Heart left ventricle (tissue), 16 donors: ENCODE measurements at places on chromosomes 4 and X. TPM values are rescaled to one million over a fixed set of nuclear protein-coding genes. Genes with fewer than 3 reads are reported as not detected.

- no peaks in the 10 kb centered on the region for H3K27me3 ChIP-seq
- H3K4me3 ChIP-seq: no peak overlapping the region
- H3K36me3 ChIP-seq: no peaks in the 10 kb centered on the region
- H3K27ac ChIP-seq: no peak overlapping the region
- DNase-seq: no peak
These were observed 113.6 kb downstream of the GLUD2 start for GRCh38 chrX:121160987-121161386.

- DNase-seq: no peak
- no peak overlapping the region for H3K4me3 ChIP-seq
- H3K27ac ChIP-seq: peak overlapping the region; percentile 37
- H3K36me3 ChIP-seq: no peaks in the 10 kb centered on the region
- no peaks in the 10 kb centered on the region for H3K4me1 ChIP-seq
- no peaks in the 10 kb centered on the region for H3K27me3 ChIP-seq
These were observed 174.4 kb upstream of the TBC1D9 start for GRCh38 chr4:140930557-140930956.

GRCh38 chr4:44544158-44544557 is 95.5 kb upstream of the KCTD8 start:
- H3K4me1 ChIP-seq: no peaks in the 10 kb centered on the region
- no peaks in the 10 kb centered on the region for H3K27me3 ChIP-seq
- no peaks in the 10 kb centered on the region for H3K36me3 ChIP-seq

DNA sequence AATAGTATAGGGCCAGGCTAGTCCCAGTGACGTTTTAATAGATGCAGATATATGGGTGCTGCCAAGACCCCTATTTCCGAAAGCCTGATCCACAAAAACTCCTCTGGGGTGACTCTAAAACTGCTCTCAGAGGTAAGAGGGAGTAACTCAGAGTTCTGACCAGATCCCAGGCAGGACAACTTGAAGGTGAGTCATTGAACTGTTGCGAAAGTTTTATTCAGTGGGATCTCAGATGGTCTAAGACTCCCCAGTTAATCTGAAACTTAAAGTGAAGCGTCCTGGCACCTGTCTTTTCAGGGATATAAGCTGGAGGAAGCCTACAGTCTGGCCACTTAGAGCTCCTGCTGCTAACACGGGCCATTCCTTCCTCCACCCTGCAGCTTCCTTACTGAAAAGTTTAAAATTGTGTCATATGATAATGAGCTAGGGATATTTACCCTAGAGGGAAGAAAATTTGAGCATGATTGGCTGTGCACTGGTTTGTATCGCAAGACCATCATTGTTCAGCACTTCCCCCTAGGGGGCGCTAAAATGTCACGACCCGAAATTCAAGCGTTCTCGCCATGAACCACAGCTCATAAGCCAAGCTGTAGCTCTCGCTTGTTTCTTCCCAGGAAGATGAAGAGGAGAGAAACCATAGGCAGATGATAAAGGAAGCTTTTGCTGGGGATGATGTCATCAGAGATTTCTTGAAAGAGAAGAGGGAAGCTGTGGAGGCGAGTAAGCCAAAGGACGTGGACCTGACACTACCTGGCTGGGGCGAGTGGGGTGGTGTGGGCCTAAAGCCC is 19.5 kb downstream of the UTP14A start:
- H3K4me1 ChIP-seq: no peaks in the 10 kb centered on the region
- peaks cover 51% of the 10 kb centered on the region for H3K36me3 ChIP-seq
- H3K4me3 ChIP-seq: no peak overlapping the region
- peak; percentile 69 for DNase-seq
- H3K27ac ChIP-seq: no peak overlapping the region
- no peaks in the 10 kb centered on the region for H3K27me3 ChIP-seq

DNA sequence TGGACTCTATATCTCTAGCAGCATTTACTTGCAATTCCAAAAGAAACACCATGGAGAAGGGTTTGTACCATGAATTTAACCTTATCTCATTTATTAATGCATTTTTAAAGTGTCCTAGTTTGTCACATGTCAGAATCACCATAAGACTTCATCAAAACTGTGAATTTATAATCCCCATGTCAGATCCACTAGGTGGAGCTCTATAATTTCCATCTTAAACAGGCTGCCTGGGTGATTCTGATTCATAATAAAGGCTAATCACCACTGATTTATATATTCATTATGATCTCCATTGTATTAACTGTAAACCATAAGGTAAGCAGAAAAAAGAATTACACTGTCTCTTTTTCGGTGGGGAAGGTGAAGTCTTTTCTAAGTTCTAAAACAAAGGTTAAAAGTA is 4.0 kb downstream of the TCEAL2 start:
- no peak for DNase-seq
- H3K4me1 ChIP-seq: no peaks in the 10 kb centered on the region
- H3K36me3 ChIP-seq: no peaks in the 10 kb centered on the region
- no peak overlapping the region for H3K27ac ChIP-seq
- no peak overlapping the region for H3K4me3 ChIP-seq

- H3K27me3 ChIP-seq: no peaks in the 10 kb centered on the region
- no peaks in the 10 kb centered on the region for H3K36me3 ChIP-seq
- no peaks in the 10 kb centered on the region for H3K4me1 ChIP-seq
- H3K27ac ChIP-seq: no peak overlapping the region
- H3K4me3 ChIP-seq: no peak overlapping the region
- no peak for DNase-seq
These were observed 21.3 kb upstream of the CBR4 start for GRCh38 chr4:169031392-169031791.

- H3K4me3 ChIP-seq: no peak overlapping the region
- H3K27ac ChIP-seq: no peak overlapping the region
- DNase-seq: no peak
- no peaks in the 10 kb centered on the region for H3K4me1 ChIP-seq
- H3K27me3 ChIP-seq: no peaks in the 10 kb centered on the region
- H3K36me3 ChIP-seq: no peaks in the 10 kb centered on the region
These were observed 156.4 kb upstream of the GATB start for GRCh38 chr4:151917145-151917734.

DNA sequence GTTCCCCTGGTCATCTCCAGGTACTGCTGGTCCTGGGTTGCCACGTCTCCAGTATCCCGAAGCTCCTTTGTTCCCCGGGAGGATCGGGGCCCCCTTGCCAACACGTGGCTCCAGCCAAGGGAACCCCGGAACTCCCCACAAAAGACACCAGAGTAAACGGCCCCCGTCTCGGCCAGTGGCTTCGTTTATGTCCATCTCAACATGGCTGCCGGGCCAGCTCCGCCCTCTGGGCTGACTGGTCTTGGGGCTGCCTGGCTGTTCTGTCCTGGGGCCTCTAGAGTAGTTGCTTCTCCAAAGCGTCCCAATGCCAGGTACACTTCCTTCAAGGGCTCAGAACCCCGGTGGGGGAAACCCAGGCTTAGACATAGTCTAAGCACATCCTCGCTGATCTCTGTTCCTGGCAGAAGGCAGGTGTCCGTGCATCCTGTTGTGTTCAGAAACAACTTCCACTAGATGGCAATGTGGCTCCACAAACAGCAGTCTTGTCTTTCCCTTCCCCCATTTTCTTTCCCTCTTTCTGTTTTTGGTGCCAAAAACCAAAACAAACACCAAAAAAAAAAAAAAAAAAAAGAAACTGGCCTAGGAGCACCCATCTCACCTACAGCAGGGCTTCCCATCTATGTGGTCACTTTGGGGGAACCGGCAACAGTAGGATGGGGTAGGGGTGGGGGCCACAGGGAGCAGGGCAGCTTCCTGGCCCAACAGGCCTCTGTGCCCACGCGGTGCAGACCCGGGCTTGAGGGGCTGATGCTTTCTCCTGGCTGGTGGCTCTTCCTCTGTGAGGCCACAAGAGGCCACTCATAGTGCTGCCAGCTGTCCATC is 35.3 kb downstream of the NBDY start:
- H3K27me3 ChIP-seq: no peaks in the 10 kb centered on the region
- H3K4me1 ChIP-seq: peaks cover 16% of the 10 kb centered on the region
- H3K36me3 ChIP-seq: no peaks in the 10 kb centered on the region
- H3K4me3 ChIP-seq: no peak overlapping the region
- H3K27ac ChIP-seq: peak overlapping the region; percentile 50

DNA sequence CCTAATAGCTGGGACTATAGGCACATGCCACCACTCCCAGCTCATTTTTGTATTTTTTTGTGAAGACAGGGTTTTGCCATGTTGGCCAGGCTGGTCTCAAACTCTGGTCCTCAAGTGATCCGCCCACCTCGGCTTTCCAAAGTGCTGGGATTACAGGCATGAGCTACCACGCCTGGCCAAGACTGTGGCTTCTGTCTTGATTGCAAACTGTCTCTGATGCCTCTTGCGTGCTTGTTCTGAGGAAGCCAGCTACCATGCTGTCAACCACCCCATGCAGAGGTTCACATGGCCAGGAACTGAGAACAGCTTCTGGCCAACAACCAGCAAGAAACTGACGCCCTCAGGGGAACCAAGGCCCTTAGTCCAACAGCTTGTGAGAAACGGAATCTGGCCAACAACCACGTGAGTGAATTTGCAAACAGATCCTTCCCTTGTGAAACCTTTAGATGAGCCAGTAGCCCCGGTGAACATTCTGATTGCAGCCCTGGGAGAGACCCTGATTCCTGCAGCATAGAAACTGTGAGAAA is 71.2 kb downstream of the SUPT20HL2 start:
- H3K4me1 ChIP-seq: no peaks in the 10 kb centered on the region
- H3K4me3 ChIP-seq: no peak overlapping the region
- H3K27ac ChIP-seq: no peak overlapping the region
- no peaks in the 10 kb centered on the region for H3K36me3 ChIP-seq
- DNase-seq: no peak

GRCh38 chr4:87235020-87235671 is 14.7 kb upstream of the KLHL8 start:
- H3K27ac ChIP-seq: peak overlapping the region; percentile 46
- H3K4me1 ChIP-seq: peaks cover 21% of the 10 kb centered on the region
- H3K27me3 ChIP-seq: no peaks in the 10 kb centered on the region
- peak overlapping the region; percentile 63 for H3K4me3 ChIP-seq

The PLXNB3 gene
- total RNA-seq: 7.9 TPM
